Adrenal gland (tissue), 19 donors: ENCODE measurements at places on chromosomes 6 and 20. TPM values are rescaled to one million over a fixed set of nuclear protein-coding genes. Genes with fewer than 3 reads are reported as not detected.

Gene FOXA2
- total RNA-seq, result not detected

Gene ARMC12
- total RNA-seq, result 1.1 TPM

Gene AAR2
- 39.4 TPM for total RNA-seq

Gene UCKL1
- total RNA-seq, result 37.7 TPM

Gene SIGLEC1
- 31.6 TPM for total RNA-seq

DNA sequence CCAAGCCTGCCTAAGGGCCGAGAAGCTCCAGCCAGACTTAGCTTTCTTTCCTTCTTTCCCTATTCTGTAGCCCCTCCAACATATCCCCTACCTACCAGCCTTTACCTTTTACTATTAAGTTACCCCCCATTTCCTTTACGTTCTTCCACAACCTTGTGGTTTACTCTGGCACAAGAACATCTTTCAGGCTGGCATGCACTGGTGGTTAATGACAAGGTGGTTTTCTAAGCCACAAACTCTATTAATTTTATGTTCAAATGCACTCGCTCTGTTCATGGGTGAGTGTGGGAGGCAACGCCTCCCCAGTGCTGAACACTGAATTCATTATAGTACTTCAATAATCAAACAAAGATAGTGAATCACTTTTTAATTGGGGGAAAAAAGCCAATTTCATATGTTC lies 64.4 kb downstream of the TRERF1 start:
- DNase-seq, result no peak

DNA sequence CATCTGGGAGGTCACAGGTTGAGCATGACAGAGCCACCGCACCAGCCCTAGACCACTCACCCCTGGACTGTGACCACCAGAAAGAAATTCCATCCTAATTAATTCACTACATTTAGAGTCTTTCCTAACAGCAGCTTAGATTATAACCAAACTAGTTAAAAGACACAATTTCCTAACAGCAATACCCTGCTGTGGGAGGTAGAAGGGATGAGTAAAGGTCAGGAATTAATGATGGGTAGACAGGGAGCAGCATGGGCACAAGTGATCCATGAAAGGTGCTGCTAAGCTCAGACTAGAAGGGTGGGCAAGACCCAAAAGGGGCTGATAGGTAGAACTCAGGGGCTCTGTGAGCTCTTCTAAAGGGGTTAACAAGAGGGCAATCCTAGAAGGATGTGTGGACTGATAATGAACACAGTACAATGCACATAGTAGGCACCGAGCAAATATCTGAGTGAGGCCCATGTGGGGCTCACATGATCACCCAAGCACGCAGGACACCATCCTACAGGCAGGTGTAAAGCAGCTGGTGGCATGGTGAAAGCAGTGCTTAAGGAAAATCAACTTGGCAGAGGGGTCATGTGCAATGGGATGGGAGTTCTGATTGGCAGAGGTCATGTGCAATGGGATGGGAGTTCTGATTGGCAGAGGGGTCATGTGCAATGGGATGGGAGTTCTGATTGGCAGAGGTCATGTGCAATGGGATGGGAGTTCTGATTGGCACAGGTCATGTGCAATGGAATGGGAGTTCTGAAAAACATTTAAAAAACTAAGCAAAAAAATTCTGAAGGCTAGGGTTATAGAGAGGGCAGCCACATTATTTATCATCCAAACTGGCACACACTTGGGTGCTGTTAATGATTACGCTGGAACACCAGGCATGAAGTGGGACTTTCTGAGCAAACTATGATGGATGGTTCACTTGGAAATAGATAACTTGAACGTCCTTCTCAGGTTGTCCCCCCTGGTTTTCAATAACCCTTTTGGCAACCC lies 188.2 kb upstream of the FOXQ1 start:
- DNase-seq, result no peak

- peak; percentile 86 for DNase-seq
These were observed 690 bp downstream of the IFNGR1 start for GRCh38 chr6:137218473-137218916.

- DNase-seq, result peak; percentile 79
These were observed 48.9 kb downstream of the DUSP22 start for GRCh38 chr6:340991-341827.

GRCh38 chr6:10873374-10873773 lies 8.5 kb downstream of the GCM2 start:
- DNase-seq, result no peak

- no peak for DNase-seq
These were observed 119.6 kb upstream of the DOK5 start for GRCh38 chr20:54355631-54356280.

DNA sequence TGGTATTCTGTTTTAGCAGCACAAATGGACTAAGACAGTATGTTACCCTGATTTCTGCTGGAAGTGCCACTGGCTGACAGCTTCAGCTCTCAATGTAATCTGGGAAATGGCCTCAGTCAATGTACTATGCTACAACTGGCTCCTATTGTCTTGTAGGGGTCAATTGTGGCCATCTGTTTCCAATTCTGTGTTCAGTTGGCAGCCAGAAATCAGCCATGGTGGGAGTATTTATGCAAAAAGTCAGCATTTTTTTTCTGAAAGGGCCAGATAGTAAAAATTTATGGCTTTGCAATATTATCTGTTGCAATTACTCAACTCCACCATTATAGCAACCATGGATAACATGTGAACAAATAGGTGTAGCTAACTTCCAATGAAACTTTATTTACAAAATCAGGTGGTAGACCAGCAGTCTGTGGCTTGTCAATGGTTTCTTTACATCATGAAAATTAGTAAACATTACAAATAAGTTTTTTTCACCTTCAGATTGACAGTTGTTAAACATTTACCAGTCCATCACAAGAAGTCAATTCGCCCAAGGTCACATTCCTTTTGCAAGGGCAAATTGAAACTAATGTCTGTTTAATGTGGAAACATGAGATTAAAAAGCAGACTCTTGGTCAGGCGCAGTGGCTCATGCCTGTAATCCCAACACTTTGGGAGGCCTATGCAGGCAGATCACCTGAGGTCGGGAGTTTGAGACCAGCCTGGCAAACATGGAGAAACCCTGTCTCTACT lies 58.3 kb upstream of the TSHZ2 start:
- DNase-seq, result no peak
